ENCODE measurements at places on chromosomes 4 and X.

DNA sequence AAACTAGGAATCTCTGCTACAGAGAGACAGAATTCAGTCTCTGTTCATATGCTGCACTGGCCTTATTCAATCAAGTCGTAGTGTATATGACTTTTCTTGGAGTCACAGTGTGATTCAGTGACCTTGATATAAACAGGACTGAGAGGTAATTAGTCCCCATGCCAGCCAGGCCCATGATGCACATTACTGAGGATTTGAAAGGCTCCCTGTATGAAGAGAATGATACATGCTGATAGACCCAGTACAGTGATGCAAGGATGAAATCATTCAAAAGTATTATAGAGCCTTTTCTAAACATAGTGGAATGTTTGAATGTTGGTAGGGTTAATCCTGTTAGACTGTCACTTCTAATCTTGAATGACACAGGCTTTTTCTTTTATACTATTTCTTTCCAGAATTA is 34.1 kb downstream of the ANXA3 start:
- DNase-seq: no peak

GRCh38 chr4:71254451-71255012 is 84.3 kb upstream of the SLC4A4 start:
- DNase-seq: no peak

- DNase-seq: no peak
These were observed 77.9 kb downstream of the CLNK start for GRCh38 chr4:10606483-10607155.

GRCh38 chr4:111792632-111793031 is 352.6 kb upstream of the FAM241A start:
- DNase-seq: no peak

DNA sequence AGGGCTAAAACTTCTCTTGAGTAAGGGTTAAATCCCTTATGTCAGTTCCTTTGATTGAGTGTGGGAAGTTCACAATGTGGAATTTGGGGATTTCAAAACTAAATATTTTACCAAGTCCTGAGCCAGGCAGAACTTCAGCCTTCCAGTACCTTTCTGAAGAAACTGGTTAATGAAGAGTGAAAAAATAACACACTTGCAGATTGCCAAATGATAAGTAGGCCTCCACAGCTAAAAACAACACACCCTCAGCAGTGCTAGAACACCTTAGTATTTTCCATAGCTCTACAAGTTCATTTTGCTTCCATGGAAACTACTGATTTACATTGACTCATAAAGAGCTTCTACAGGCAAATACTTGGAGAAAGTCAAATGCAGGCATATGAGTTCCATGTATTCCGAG is 326.8 kb downstream of the ZNF674 start:
- no peak for DNase-seq

DNA sequence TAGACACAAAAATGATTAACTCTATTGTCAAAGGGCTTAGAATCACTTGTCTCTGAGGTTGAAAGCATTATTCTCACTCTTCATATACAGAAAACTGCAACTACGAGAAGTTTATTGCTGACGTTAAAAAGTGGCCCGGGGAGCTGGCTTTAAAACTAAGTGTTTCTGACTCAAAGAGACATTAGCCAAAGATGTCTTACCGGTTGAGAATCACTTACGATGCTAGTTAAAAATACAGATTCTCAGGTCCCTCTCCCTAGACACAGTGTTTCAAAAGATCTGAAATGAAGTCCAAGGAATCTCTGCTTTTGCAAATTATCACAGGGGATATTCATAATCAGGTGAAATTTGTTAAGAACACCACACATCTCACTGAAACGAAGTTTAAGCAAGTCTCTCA is 1.2 kb downstream of the GNPDA2 start:
- DNase-seq: no peak

DNA sequence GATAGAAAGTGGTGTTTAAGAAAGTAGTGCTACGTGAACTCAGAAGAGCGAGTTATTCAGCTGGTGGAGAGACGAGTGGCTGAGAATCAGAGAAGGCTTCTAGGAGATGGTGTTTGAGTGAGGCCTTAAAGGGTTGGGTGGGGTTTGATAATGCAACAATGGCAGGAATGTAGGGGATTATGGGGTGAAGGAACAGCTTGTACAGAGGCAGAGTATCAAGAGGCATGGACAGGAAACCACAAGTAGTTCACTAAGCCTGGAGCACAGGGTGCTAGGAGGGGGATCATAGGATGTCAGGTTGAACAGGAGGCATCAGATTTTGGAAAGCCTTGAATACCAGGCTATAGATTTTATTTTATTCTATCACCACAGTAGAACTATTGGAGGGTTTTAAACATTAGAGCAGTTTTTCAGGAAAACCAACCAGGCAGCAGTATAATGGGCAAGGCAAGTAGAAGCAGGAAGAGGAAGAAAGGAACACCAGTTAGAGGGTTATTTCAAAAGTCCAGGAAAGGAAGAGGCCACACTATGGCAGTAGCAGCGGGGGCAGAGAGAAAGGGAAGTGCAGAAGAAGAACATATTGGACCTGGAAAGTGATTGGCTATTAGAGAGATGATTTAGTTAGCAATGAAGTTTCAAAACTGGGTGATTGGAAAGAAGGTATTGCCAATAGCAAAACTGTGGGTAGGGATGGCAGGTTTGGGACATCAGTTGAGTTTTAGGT is 99.2 kb downstream of the DOCK11 start:
- no peak for DNase-seq

DNA sequence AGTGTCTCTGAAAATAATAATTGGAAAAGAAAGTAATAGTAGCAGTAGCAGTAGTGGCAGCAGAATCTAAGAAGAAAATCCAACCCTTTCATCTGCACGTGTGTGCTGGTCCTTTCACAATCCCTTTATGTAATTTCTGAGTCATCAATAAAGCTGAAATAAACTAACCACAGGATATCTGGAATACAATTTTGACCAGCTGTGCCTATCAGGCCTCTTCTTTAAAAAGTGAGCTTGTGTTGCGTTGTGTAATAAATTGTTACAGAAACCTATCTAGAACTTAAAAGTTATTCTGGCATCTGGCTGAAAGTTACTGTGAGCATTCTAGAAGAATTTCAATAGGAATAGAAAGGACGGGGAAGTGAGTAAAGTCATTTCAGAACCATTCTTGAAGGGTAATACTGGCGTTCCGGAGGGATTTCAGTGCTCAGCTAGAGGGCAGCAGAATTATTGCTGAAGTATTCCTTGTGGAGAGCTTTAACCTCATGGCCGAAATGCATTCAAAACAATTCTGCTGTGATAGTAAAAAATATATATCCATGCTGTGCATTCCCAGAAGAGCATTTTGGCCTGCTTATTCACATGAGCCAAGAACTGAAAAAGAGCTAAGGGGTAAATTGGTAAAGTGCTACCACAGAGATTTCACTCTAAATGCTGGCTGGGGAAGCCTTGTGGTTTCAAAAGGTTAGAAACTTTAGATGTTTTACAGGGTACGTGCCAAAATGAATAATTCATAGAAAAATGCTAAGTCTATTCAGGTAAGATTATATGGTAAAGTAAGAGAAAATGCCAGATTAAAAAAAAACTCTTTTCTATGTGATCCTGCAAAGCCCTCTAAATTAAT is 260.6 kb downstream of the NKX6-1 start:
- no peak for DNase-seq

DNA sequence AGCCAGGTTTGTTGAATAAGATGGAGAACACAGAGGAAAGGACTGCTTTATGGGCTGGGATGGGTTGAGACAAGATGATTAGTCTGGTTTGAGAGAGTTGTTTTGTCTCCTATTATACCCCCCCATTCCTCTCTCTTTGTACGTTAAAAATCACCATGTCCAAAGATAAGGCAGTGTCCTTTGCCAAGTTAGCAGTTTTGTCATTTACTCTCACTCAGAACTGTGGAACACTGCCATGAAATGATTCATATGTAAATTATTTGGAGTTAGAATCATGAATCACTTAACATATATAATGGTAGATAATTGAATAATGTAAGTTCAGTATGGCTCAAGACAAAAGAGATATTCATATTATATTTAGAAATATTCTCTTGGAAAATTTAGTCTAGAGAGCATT is 151.3 kb downstream of the DCLK2 start:
- peak; percentile 91 for DNase-seq

- no peak for DNase-seq
These were observed 2.2 kb upstream of the MID2 start for GRCh38 chrX:107823456-107823855.

DNA sequence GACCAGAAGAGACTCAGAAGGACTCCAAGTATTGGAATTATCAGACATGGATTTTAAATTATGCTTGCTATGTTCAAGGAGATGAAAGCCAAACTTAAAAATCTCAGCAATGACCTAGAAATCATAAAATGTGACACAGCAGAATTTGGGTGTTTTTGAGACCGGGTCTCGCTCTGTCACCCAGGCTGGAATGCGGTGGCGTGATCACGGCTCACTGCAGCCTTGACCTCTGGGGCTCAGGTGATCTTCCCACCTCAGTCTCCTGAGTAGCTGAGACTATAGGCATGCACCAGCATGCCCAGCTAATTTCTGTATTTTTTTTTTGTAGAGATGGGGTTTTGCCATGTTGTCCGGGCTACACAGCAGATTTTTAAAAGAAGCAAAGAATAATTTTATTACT is 12.7 kb downstream of the TAB3 start:
- DNase-seq: no peak

- DNase-seq: no peak
These were observed 6.2 kb downstream of the CCKAR start for GRCh38 chr4:26484032-26484515.
